ENCODE measurements at places on chromosomes 7 and 10. TPM values are rescaled to one million over a fixed set of nuclear protein-coding genes. Genes with fewer than 3 reads are reported as not detected.

The DEPP1 gene
- 936 TPM for total RNA-seq

The HECW1 gene
- total RNA-seq, result 7.3 TPM

The BRAT1 gene
- total RNA-seq, result 52.2 TPM

The EPO gene
- not detected for total RNA-seq

The SORBS1 gene
- 623 TPM for total RNA-seq

The GPR15LG gene
- not detected for total RNA-seq

The FGFBP3 gene
- total RNA-seq, result 3.3 TPM

The GLI3 gene
- total RNA-seq, result 8.7 TPM

The DOCK4 gene
- total RNA-seq, result 30.8 TPM

The IKZF1 gene
- total RNA-seq, result 9.6 TPM

The PPP1R17 gene
- total RNA-seq, result 0.30 TPM

The CXCL12 gene
- total RNA-seq, result 119 TPM

The TAS2R5 gene
- total RNA-seq, result 5.7 TPM

The NT5C2 gene
- total RNA-seq, result 78.1 TPM

The NSUN5 gene
- total RNA-seq, result 22.4 TPM

The HNRNPF gene
- total RNA-seq, result 133 TPM

The MEOX2 gene
- total RNA-seq, result 95.9 TPM

The GRM3 gene
- not detected for total RNA-seq

The OPN4 gene
- not detected for total RNA-seq

The ADAP1 gene
- total RNA-seq, result 39.3 TPM

The PRPS1L1 gene
- total RNA-seq, result not detected

The OR2A5 gene
- not detected for total RNA-seq

The TEX47 gene
- total RNA-seq, result not detected

The CALHM3 gene
- not detected for total RNA-seq

The ZNF107 gene
- total RNA-seq, result 9.0 TPM

The CRTAC1 gene
- 35.1 TPM for total RNA-seq

The SAMD9 gene
- 7.2 TPM for total RNA-seq

The MBL2 gene
- total RNA-seq, result not detected

The ANKRD1 gene
- total RNA-seq, result not detected

The WASHC2C gene
- 39.0 TPM for total RNA-seq

The KIAA1217 gene
- total RNA-seq, result 88.1 TPM

The FXYD4 gene
- not detected for total RNA-seq

The RBP3 gene
- total RNA-seq, result not detected

The BUD23 gene
- total RNA-seq, result 22.5 TPM

The ZNF32 gene
- total RNA-seq, result 52.0 TPM

The XRCC2 gene
- 0.60 TPM for total RNA-seq

The AKR1C8 gene
- not detected for total RNA-seq

The FAM131B gene
- total RNA-seq, result 9.0 TPM

The TLX1 gene
- total RNA-seq, result not detected

The CRHR2 gene
- total RNA-seq, result not detected

The TM9SF3 gene
- 98.8 TPM for total RNA-seq

The ICA1 gene
- total RNA-seq, result 20.1 TPM

Data from tibial nerve (tissue), 4 donors.